ENCODE measurements at places on chromosomes 2 and 18.

GRCh38 chr18:77108001-77108692, 24.4 kb downstream of the MBP start:
- peak; percentile 39 for DNase-seq

GRCh38 chr2:118091631-118092030, 3.4 kb downstream of the INSIG2 start:
- DNase-seq = no peak

GRCh38 chr2:86543335-86543734, 19.9 kb downstream of the CHMP3 start:
- DNase-seq = no peak

- no peak for DNase-seq
These were observed 27.2 kb upstream of the CYTIP start for GRCh38 chr2:157471078-157471477.

- no peak for DNase-seq
These were observed 8.9 kb downstream of the LAPTM4A start for GRCh38 chr2:20042531-20042930.

Measured in CD4-positive, alpha-beta T cell treated with Interleukin-6 for 4 hours (primary cell).